ENCODE measurements at places on chromosomes 7 and 10. TPM values are rescaled to one million over a fixed set of nuclear protein-coding genes. Genes with fewer than 3 reads are reported as not detected.
A peak's percentile ranks its signal among the peaks of the same experiment; 100 is the strongest.

Gene SAMD9L
- 13.0 TPM for polyA plus RNA-seq

Gene SLC26A4
- polyA plus RNA-seq, result 0.24 TPM

Gene BAMBI
- polyA plus RNA-seq, result 7.4 TPM

Gene COL26A1
- polyA plus RNA-seq, result 0.32 TPM

DNA sequence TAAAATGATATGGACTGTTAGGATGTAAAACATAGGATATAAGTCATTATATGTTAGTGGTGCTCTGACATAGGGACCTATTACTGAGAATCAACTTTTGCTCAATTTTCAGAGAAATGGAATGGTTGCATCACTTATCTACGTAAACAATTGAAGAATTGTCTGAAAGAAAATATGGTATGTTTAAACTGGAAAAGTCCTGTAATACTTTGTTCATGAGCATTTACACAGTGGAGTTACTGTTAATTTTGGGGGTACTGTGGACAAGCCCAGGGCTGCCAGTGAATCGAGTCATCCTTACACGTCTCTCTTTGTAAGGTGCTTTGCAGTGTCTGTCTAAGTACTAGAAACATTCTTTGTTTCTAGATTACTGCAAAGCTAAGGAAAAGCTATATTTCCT, 152.0 kb downstream of the ZNF22 start:
- no peak for DNase-seq

DNA sequence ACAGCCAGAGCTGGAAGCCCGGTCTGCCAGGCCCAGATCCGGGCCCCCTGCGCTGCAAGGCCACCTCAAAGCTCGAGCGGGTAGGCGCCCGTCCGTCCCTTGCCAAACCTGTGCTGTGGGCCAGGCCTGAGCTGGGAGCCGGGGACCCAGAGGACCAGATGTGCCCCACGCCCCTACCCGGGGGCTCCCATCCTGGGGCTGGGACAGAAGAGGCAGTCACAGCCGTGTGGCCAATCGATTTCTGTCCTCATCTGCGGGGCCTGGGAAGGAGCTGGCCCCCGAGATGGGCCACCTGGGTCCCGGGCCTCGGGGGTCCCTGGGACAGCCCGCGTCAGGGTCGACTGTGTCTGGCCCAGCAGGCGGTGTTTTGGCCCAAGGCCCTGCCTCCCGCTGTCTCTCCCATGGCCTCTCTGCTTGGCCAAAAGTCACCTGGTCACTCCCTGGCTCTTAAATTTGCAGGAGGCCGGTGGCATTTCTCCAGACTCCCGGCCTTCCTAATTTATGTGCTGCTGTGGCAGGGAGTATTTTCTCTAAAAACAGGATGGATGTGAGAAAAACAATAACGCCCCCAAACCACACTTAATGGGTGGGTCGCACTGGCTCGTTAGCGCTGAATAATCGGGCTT, 63.8 kb downstream of the UNCX start:
- peak; percentile 59 for DNase-seq

- DNase-seq, result no peak
Observed at GRCh38 chr10:52739380-52740154, 33.0 kb downstream of the MBL2 start.

- no peak for DNase-seq
Observed at GRCh38 chr10:76311752-76312636, 880.6 kb downstream of the LRMDA start.

- peak; percentile 74 for DNase-seq
Observed at GRCh38 chr7:20329389-20330238, 1.1 kb upstream of the ITGB8 start.

DNA sequence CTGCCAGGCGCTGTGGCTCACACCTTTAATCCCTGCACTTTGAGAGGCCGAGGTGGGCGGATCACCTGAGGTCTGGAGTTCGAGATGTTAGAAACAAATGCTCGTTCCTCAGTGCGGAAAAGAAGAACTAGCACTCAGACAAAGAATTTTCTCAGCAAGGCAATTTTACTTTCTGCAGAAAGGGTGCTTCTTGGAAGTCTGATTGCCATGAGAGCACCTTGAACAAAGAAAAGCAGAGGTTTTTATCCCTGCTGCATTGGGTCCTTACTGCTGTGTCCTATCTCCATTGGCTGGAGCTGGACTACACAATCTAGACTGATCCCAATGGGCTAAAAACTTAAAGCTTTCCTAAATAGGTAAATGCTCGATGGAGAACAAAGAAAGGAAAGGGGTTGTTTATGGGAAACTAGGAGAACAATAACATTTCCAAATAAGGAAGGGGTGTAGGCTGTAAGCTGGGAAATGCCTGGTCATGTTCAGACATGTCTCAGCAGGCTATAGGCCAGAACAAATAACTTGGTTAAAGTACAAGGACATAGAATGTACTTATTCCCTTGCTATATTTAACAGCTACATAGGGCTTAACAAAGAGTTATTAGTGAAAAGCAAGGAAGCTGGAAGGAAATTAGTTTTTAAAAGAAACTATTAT, 26.1 kb upstream of the ACTR3B start:
- no peak for DNase-seq

DNA sequence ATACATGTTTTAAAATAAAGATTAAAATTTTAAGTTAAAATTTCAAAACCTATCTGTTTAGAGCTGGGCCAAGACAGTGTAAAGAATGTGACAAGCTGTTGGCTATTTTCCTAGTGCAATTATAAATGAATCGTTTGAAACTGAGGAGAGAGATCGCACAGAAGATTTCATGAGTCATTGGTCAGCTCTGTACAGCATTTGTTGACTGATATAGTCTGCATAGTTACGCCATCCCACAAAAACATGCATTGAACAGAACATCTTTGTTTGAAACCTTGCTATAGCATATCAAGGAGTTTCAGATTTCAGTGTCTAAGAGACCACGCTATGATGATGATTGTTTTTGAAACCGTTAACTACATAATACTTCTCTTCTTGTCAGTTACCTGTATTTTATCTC, 1.3 kb upstream of the C10orf67 start:
- DNase-seq, result no peak

- no peak for DNase-seq
Observed at GRCh38 chr10:78171633-78172400, 138.2 kb downstream of the RPS24 start.

- DNase-seq, result no peak
Observed at GRCh38 chr7:100968650-100969049, 715 bp upstream of the MUC12 start.

DNA sequence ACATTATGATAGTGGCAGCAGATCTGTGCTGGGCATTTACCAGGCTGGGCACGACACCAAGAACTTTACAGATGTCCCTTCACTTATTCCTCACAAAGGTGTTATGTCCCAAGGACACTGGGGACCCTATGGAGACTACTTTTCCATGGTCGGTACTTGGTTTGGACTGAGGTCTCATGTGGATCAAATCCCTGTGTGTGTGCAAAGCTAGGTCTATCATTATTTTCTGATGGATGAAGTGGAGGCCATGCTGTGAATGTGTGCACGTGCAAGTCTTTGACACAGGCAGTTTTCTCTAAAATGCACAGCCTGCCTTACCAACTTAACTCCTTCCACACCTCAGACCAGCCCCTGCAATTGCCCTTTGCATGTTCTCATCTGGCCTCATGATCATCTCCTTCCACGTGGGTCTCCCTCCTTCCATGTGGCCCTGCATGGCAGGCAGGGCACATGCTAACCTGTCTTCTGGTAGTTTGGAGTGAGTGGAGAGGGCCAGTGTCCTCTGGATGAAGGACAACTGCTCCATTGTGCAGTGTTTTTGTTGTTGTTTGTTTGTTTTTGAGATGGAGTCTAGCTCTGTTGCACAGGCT, 16.0 kb upstream of the ZNF273 start:
- DNase-seq, result no peak

- no peak for DNase-seq
Observed at GRCh38 chr10:102596506-102596971, 47.7 kb upstream of the TRIM8 start.

DNA sequence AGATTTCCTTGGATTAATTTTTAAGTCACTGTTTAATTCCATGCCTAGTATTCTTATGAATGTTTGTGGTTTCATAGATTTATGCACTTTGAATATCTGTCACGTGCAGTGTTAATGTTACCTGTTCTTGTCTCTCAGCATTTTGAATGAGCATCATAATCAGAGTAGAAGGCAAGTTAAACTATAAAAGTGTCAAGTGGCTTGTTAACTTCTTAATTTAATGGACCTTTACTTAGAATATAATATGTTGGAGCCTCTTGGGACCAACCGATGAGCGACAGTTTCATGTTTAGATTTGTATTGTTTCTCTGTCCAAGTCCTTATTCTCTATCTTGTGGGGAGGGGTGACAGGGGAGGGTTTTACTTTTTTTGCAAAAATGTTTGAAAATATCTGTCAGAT, 50.6 kb upstream of the MTURN start:
- DNase-seq, result no peak

GRCh38 chr7:107172276-107173032, 3.7 kb downstream of the HBP1 start:
- DNase-seq, result no peak

DNA sequence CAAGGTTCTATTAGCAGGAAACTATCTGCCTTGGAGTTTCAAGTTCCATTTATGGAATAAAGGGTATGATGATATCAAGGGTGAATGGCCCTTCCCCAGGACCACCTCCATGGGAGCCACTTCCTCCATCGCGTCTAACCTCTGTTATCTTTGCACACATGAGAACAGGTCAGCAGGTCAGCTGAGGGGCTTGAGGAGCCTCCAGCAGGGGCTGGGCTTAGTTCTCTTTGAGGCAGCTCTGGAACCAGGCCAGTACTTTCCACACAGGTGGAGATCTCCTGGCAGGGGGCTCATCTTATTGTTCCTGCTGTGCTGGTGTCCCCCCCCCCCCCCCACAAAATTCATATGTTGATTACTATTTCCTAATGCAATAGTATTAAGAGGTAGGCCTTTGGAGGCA, 472.2 kb upstream of the ZMIZ1 start:
- no peak for DNase-seq

- DNase-seq, result no peak
Observed at GRCh38 chr10:93911866-93912265, 18.1 kb downstream of the SLC35G1 start.

DNA sequence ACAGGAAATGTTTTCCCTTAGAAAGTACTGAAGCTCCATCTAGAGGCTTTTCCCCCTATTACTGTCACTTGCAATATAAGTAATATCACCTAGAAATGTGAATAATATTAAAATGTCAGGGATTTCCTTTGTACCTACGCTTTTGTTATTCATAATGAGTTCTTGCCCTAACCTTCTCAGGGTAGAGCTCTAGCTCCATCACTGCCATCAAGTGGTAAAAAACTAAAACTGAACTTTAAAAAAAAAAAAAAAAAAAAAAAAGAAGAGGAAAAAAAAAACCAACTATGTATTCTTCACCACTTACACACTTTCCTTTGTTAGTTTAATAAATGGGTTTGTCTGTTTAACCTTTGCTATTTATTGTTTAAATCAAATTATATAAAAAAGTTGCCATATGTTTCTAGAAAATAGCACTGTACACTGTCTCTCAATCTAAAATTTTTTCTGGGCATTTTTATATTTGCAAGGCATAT, 49.9 kb downstream of the DNAJC1 start:
- DNase-seq, result no peak

DNA sequence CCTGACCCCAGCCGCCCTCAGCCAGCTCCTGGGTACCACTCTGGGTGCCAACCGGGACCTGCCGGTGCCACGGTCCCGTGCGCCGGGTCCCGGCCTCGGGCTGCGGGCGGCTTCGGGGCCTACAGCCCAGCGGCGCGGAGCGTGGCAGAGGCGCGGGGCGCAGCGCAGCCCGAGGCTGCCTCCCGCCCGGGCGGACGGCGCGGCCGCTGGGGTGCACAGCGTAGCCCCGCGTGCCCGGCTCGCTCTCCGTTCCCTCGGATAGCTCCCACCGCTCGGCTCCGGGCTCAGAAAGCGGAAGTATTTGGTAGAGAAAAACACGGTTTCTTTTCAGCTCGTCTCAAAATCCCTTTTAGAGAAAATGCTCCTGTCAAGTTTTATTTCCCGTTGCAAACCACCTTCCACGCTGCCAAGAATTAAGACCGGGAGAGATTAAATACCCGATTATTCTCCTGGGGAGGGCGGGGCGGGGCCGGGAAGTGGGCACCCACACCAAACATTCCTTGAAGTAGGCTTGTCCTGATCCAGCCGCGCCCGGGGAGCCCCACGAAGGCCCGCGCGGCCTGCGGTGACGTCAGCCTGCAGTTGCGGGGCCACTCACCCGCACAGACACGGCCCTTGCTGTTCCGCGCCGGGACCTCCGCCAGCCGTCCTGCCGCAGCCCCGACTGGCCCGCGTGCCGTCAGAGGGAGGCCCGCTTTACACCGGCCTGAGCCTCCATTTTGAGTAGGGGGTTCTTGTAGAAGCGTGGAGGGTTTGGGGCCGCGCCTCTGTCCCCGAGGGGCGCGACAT, 7.2 kb downstream of the HOXA13 start:
- DNase-seq, result peak; percentile 83

DNA sequence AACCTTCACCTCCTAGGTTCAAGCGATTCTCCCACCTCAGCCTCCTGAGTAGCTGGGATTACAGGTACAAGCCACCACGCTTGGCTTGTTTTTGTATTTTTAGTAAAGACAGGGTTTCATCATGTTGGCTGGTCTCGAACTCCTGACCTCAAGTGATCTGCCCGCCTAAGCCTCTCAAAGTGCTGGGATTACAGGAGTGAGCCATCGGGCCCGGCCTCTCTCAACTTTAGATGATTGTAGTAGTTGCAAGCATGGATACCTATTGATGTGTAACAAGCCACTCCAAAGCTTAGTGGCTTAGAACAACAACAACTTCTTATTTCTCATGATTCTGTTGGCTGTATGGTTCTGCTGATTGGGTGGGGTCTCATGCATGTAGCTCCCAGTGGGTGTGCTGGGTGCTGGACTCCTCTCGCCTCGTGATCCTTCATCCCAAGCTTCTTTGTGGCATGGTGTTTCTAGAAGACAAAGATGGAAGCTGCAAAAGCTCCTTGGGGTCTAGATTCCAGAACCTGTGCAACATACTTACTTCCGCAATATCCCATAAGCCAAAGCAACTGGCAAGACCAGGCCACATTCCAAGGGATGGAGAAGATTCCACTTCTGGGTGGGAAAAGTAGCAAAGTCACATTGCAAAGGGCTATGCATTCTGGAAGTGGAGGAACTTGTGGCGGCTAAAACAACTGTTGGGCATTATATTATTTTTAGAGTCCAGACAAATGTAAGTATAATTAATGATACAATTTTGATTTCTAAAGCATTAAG, 37.9 kb downstream of the SKIDA1 start:
- no peak for DNase-seq

DNA sequence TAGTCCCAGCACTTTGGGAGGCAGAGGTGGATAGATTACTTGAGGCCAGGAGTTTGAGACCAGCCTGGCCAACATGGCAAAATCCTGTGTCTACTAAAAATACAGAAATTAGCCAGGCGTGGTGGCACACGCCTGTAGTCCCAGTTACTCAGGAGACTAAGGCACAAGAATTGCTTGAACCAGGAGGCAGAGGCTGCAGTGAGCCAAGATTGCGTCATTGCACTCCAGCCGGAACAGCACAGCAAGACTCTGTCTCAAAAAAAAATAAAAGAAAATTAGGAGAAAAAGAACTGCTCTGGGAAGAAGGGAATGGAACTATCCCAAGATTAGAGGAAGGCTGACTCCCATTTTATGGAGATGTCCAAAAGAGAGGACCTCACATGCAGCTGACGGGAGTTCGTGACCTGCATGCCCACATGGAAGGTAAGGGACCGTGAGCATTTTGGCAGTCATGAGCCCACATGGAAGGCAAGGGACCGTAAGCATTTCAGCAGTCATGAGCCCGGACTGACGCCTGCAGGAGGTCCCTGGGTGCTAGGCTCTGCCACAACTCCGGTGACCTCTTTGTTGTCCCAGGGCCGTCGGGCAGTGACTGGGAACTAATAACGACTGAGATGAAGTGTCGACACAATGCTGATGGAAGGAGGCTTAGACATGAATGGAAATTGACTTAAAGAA, 18.6 kb upstream of the GTPBP4 start:
- no peak for DNase-seq
